ENCODE measurements at places on chromosomes 5 and 9.

DNA sequence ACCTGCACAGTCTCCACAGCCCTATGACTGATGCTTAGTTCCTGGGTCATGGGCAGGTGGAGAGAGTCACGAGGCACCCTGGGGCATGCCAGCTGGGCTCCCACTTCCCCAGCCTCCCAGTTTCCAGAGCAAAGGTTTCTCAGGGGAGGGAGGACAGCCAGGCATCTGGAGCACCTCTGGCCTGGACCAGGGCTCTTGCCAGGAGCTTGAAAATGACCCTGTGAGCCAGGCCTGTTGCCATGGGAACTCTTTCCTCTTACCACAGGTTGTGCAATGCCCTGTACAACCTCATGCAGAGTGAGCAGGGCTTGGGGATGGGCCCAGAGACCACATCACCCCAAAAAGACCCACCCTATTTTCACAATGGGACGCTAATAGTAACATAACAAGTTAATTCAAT is 113.1 kb downstream of the PSD2 start:
- no peak for DNase-seq

GRCh38 chr5:126854526-126855110 is 77.7 kb downstream of the LMNB1 start:
- DNase-seq = no peak

DNA sequence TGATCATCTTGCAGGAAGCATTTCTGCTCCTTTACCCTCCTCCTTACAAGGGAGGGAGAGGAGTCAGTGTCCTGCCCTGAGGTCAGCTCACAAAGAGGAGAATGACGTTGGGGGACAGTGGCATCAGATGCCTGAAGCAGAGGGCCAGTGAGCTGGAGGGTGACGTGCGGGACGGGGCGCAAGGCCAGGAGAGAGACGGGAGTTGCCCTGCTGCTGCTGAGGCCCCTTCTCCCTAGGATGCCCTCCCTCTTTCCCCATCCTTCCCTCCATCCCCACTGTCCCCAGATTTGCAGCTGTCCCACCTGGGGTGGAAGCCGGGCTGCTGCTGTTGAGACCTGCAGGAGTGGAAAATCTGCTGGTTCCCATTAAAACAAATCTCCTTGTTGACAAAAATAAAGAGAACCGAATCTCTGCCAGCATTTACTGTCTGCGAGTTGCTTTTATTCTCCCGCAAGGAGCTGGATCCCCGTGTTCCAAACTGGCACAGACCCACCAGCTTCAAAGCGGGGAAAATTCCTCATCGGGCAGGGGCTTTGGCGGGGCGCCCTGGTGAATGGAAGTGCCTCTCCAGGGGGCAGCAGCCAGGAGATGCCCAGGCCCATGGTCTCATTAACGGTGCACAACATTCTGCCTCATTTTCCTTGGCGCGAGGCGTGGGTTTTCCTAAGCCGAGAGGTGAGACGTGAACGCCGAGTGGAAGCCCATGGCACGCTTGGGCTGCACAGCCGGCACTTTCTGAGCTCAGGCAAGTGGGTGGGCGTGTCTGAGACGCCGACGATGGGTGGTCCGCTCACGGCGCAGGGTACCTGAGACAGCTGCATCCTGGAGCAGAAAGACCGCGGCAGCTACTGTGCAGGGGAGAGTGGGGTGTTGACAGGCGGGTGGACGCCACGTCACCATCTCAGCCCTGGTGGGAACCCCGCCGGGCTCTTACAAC is 13.9 kb upstream of the COL5A1 start:
- no peak for DNase-seq

DNA sequence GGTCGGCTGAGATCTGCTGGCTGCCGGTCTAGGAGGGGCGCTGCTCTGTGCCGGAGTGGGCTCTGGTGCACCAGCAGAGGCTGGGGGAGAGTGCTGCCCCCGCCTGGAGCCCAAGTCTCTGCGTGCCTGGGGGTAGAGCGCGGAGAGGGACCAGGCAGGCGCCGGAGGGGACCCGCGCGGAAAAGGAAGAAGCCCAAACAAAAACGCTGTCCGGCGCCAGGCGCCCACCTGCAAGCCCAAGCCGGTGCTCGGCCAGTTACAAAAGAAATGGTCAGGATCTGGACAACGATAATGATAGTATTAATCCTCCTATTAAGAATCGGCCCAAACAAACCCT is 571 bp upstream of the S1PR3 start:
- DNase-seq = no peak

All from stimulated activated CD8-positive, alpha-beta memory T cell treated with anti-CD3 and anti-CD28 coated beads, Interleukin-15, amount 100 ng/mL, for 4 hours (primary cell).